H1 (cell line): ENCODE measurements at places on chromosomes 16 and 17. TPM values are rescaled to one million over a fixed set of nuclear protein-coding genes. Genes with fewer than 3 reads are reported as not detected.

DNAAF8 gene
- 0.17 TPM in 1 of 2 replicates, not detected in the other for total RNA-seq

GRCh38 chr16:21563676-21564075 is 35.7 kb upstream of the METTL9 start:
- no peaks in the 10 kb centered on the region for H3K27me3 ChIP-seq
- no peaks in the 10 kb centered on the region for H3K4me1 ChIP-seq
- H3K36me3 ChIP-seq: no peaks in the 10 kb centered on the region
- no peak overlapping the region for H3K27ac ChIP-seq
- no peak for DNase-seq
- no peak overlapping the region for H3K4me3 ChIP-seq

GRCh38 chr16:75727221-75727620 is 931 bp upstream of the CPHXL start:
- no peaks in the 10 kb centered on the region for H3K27me3 ChIP-seq
- no peak overlapping the region for H3K27ac ChIP-seq
- no peak overlapping the region for H3K4me3 ChIP-seq
- no peaks in the 10 kb centered on the region for H3K4me1 ChIP-seq
- DNase-seq: no peak

DNA sequence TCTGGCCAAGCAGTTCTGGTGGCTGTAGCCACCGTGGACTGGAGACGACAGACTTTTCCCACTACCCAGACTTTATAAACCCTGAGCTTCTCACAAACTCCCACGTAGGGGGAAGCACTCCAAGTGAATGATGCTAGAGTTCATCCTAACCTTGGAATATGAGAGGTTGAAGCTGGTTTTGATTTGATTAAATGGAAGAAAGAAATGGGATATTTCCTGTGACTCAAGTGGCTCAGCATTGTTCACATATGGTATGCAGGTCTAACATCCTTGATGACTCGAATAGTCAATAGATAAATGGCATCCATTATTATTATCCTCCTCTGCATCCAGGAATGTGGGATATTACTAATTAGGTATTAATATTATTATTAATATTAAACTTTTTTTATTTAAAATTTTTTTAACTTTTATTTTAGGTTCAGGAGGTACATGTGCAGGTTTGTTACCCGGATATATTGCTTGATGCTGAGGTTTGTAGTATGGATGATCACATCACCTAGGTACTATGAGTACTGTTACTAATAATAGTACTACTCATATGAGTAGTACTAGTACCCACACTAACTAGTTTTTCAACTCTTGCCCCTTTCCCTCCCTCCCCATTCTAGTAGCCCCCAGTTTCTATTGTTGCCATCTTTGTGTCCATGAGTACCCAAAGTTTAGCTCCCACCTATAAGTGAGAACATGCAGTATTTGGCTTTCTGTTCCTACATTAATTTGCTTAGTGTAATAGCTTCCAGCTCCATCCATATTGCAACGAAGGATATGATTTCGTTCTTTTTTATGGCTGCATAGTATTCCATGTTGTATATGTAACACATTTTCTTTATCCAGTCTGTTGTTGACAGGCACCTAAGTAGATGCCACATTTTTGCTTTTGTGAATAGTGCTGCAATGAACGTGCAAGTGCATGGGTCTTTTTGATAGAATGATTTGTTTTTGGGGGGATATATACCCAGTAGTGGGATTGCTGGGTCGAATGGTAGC is 22.9 kb downstream of the PIK3R6 start:
- no peak for DNase-seq
- H3K4me3 ChIP-seq: no peak overlapping the region
- H3K36me3 ChIP-seq: no peaks in the 10 kb centered on the region
- H3K27me3 ChIP-seq: no peaks in the 10 kb centered on the region

DNA sequence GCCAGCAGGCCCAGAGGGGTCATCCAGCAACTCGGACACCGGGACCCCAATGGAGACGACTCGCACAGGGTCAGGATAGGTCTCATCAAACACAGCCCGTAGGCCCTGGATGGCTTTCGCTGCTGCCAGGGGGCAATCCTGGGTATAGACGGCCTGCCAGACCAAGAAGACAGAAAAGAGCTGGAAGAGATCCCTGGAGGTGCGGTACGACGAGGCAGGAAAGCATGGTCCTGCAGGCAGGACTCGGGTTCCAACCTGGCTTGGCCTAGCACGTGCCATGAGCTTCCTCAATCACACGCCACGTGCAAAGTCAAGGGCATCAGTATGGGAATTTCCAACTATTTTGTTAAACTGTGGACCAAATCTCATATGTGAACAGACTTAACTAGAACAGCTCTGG is 6.3 kb upstream of the EXOSC6 start:
- no peaks in the 10 kb centered on the region for H3K27me3 ChIP-seq
- peaks cover 45% of the 10 kb centered on the region for H3K36me3 ChIP-seq
- H3K27ac ChIP-seq: no peak overlapping the region
- no peak overlapping the region for H3K4me3 ChIP-seq
- no peak for DNase-seq
- H3K4me1 ChIP-seq: no peaks in the 10 kb centered on the region

- H3K4me1 ChIP-seq: no peaks in the 10 kb centered on the region
- H3K4me3 ChIP-seq: no peak overlapping the region
- H3K36me3 ChIP-seq: no peaks in the 10 kb centered on the region
- no peaks in the 10 kb centered on the region for H3K27me3 ChIP-seq
- H3K27ac ChIP-seq: no peak overlapping the region
Measured at GRCh38 chr16:48831076-48831722, 221.2 kb upstream of the N4BP1 start.

GRCh38 chr17:51533821-51534220 is 273.5 kb downstream of the UTP18 start:
- no peaks in the 10 kb centered on the region for H3K4me1 ChIP-seq
- H3K4me3 ChIP-seq: no peak overlapping the region
- H3K36me3 ChIP-seq: no peaks in the 10 kb centered on the region
- DNase-seq: no peak
- H3K27ac ChIP-seq: no peak overlapping the region
